Gastrocnemius medialis (tissue), 4 donors: ENCODE measurements at places on chromosomes 12 and 14. TPM values are rescaled to one million over a fixed set of nuclear protein-coding genes. Genes with fewer than 3 reads are reported as not detected.

- DNase-seq, result no peak
Observed at GRCh38 chr12:69324797-69325466, 23.2 kb upstream of the LYZ start.

GRCh38 chr12:95553197-95553943 lies 2.1 kb upstream of the USP44 start:
- no peak for DNase-seq

DNA sequence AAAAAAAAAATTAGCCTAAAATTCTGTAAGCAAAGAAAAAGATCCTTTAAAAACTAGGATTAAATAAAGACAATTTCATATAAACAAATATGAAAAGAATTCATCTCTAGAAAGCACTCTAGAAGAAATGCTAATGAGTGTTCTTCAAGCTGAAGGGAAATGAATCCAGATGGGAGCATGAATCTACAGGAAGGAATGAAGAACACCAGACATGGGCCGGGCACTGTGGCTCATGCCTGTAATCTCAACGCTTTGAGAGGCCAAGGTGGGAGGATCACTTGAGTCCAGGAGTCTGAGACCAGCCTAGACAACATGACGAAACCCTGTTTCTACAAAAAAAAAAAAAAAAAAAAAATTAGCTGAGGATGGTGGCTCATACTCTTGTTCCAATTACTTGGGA lies 297.2 kb downstream of the FBXL14 start:
- no peak for DNase-seq

ADAMTS20 gene
- not detected for total RNA-seq

DNA sequence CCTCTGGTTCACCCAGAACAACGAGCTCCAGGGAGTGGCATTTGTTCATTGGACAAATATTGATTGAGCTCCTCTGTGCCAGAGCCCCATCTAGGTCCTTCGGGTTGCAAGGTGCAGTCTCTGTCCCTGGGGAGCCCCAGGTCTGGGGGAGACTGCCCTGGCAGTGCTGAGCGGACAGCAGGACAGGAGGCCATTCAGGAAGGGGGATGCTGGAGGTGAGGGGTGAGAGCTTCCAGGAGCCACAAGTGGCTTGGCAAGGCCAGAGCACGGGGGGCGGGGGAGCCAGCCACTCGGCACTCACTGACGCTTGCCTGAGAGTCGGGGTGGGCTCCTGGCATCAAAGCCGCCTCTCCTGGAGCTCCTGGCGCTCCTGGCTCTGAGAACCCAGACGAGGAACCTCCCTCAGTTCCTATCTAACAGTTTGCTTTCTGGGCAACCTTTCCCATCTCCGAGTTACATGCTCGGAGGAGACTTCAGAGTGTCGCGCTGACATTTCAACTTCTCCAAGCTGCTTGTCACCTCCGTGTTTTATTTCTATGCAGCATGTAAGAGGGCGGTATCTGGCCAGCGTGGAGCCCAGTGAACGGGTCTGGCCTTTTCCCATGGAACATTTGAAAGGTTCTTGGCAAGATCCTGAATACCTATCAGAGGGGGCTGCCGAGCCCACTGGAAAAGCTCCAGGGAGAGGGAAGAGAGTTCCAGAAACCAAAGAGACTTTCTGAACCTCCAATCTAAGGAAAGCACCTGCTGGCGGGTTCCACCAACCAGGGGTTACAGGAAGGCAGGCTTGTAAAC lies 62.0 kb upstream of the BCL11B start:
- no peak for DNase-seq

- no peak for DNase-seq
Observed at GRCh38 chr14:66701813-66702212, 193.9 kb downstream of the GPHN start.

- no peak for DNase-seq
Observed at GRCh38 chr14:22926316-22926715, 2.9 kb downstream of the PRMT5 start.

- DNase-seq, result no peak
Observed at GRCh38 chr12:120025640-120026039, 36.6 kb downstream of the BICDL1 start.

GRCh38 chr12:70330158-70330557 lies 35.9 kb upstream of the KCNMB4 start:
- DNase-seq, result no peak

GRCh38 chr14:28765831-28766468 lies 637 bp upstream of the FOXG1 start:
- DNase-seq, result no peak

NPFF gene
- total RNA-seq, result not detected

OR11H6 gene
- not detected for total RNA-seq

ARMH4 gene
- 1.4 TPM for total RNA-seq

DNA sequence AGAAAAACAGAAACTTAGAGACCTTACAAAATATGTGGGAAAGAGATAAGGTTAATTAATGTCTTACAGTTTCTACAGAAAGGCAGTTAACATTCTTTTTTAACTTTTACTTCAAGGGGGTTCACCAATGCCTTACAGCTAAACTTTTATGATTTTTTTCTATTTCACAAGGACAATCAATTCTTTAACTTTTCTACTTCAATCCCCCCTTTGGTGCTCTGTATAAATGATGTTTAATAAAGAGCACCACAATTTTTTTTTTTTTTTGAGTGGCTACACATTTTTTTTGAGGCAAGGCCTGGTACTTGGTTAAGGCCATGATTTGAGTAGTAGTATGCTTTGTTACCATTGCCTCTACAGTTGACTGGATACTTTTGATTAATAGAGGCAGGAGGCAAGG lies 279.6 kb downstream of the PRKD1 start:
- no peak for DNase-seq

GOLGA3 gene
- total RNA-seq, result 50.0 TPM

- DNase-seq, result no peak
Observed at GRCh38 chr14:24818058-24818822, 184.2 kb upstream of the GZMB start.

DNA sequence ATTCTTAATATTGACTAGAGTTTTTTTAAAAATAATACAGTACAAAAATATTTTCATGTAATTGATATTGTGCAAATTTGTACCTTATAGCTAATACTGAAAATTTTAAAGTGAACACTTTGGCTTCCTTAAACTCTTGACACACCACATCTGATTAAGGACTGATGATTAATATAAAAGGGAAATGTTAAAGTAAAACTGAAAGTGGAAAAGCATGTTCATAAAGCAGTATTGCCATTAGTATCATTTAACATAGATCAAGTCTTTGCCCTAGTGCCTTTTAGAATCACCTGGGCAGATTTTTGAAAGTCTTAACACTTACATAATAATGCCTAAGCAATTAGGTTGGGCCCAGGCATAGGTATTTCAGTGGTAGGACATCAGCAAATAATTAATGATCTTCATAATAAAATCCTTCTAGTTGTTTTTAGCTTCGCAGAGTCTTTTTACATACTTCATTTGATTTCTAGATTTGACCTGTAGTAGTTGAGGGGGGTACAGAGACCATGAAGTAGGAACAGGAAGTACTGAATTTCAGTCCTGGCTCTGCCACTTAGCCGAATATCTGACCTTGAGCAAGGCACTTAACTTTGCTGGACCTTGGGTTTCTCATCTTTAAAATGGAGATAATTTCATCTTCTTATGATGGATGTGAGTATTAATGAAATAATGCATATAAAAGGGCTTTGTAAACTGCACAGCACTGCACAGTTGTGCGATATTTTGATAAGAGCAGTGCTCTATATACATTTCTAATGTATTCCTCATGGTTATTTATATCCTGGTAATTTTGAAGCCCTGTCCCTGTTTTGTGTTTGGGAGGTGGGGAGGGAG lies 43.7 kb downstream of the MARK3 start:
- no peak for DNase-seq

DNA sequence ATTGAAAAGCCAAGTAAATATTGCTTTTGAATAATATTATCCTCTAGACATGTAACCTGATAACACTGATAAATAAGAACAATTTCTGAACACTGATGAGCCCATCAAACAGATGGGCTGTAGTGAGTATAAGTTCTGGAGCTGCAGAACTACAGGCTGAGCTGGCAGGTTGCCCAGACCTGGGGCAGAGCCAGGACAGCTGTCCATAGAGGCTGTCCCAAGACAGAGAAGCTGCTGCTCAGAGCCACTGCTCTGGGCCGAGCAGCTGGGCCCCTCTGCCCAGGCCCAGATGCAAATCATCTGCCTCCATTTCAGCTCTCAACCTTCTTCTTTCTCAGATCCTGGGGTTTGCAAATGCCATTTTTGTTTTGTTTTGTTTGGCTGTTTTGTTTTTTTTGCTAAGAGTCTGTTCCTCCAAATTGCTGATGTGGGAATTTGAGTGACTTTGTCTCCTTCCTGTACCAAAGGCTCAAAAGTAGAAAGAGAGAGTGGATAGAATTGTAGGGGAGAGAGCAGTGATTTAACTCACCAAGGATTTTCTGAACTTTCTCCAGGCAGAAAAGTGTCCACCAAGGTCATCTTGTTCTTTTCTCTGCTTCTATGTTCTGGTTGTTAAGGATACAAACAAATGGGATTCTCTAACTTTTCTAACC lies 4.0 kb upstream of the TESPA1 start:
- DNase-seq, result peak; percentile 63

DNA sequence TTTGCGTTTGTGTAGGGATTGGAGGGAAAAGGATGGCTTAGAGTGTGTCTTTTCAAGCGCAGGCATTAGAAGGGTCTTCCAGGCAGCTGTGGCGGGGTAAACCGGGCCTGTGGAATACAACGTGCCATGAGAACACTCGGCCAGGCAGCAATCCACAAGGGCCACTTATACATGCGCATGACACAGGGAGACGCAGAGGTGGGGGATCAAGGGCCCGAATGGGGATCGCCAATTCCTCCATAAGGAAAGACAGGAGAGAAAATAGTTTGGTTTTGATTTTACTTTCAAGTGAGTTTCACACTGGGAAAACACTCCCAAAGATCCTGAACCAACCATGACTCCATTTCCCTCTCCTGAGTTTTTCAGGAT lies 71.6 kb downstream of the SPRING1 start:
- no peak for DNase-seq

- DNase-seq, result no peak
Observed at GRCh38 chr12:103268831-103269514, 226.8 kb downstream of the C12orf42 start.

- DNase-seq, result no peak
Observed at GRCh38 chr14:68047906-68048305, 228.3 kb downstream of the RAD51B start.

KLC1 gene
- 398 TPM for total RNA-seq

GRCh38 chr14:101737414-101738339 lies 23.8 kb upstream of the PPP2R5C start:
- no peak for DNase-seq

GRCh38 chr12:40569626-40570179 lies 122.5 kb upstream of the CNTN1 start:
- no peak for DNase-seq

NFATC4 gene
- 13.2 TPM for total RNA-seq

GRCh38 chr12:111122458-111122878 lies 202.1 kb upstream of the MYL2 start:
- no peak for DNase-seq

- peak; percentile 55 for DNase-seq
Observed at GRCh38 chr12:13135371-13136178, 32.1 kb upstream of the GSG1 start.

- DNase-seq, result no peak
Observed at GRCh38 chr14:23066368-23066767, 9.0 kb upstream of the CDH24 start.

DNA sequence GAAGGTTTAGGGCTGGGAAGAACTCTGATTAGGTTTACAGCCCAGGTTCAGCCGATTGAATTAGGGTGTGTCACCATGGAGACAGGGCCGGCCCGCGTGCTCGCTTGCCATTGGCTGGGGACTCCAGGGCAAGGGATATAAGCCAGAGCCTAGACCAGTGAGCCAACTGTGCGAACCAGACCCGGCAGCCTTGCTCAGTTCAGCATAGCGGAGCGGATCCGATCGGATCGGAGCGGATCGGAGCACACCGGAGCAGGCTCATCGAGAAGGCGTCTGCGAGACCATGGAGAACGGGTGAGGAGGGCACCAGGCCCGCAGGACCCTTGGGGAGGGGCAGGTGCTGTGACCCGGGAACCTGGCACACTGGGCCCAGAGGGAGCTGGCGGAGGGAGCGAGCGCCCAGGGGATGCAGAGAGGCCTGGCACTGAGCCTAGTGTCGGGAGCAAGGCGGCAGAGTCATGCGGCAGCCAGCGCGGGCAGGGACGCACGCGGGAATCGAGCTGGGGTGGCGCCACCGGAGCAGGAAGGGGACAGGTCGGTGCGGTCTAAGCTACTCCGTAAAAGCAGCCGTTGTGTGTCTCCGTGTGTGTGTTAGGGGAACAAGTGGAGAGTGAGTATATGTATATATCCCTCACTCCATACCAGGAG lies at the start of gene PNP:
Gene PNP, plus strand, starts transcription at position 165 of the 648 bp plus-strand sequence. Its CDS starts 119 bp downstream, at position 284.
- DNase-seq, result peak; percentile 67

PPM1H gene
- 3.4 TPM for total RNA-seq

GRCh38 chr14:37023875-37024565 lies 148.4 kb downstream of the SLC25A21 start:
- DNase-seq, result no peak

HHIPL1 gene
- 0.07 TPM for total RNA-seq

- DNase-seq, result no peak
Observed at GRCh38 chr14:39267608-39268005, 33.9 kb downstream of the MIA2 start.

DNA sequence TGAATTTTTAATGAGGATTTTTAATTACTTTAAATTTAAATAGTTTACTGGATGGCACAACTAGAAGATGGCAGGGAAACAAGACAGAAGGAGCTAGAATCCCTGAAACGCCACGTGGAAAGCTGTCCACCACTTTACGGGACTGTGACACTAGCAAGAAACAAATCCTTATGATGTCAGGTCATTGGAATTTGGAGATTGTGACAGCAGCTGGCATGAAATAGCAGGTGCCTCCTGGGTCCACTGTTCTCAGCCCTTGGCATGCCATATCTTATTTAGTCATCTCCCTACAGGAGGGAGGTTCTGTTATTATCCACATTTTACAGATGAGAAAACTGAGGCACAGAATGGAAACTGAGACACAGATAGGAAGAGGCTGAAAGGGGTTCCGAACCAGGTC lies 113.8 kb downstream of the BCL11B start:
- no peak for DNase-seq

DNA sequence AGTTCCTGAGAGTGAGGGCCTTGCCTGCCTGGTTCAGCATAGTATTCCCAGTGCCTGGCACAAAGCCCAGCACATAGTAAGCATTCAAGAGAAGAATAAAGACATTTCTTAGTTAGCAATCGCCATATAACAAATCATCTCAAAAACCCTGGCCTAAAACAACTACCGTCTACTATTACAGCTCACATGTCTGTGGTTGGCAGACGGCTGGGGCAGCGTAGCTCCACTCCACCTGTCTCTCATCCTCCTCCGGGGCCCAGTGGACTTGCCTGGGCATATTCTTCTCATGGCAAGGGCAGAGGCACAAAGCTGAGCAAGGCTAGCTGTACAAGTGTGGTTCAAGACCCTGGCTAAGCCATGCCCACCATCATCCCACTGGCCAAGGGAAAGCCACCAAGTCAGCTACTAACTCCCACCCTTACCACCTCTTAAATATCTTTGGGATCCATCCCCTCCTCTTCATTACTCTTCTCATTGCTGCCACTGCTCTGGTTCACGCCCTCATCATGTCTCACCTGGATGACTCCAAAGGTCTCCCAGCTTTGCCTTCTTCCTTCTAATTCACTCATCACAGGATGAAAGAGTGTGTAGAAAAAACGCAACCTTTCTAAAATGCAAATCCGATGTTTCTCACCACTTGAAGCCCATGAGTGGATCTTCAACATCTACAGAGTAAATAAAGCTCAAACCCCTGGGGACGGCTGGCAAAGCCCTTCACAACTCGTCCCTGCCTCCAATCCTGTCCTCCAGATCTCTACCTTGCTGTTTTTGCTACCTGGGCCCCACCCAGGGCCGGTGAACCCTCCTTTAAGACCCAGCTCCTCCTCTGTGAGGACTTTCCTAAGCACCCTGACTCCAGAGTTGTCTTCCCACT lies 10.4 kb downstream of the TMEM229B start:
- DNase-seq, result peak; percentile 19
